ENCODE measurements at places on chromosomes 3 and 15.

- DNase-seq = no peak
Measured at GRCh38 chr15:74453925-74454763, 6.8 kb downstream of the UBL7 start.

GRCh38 chr3:12370758-12371157 is 81.9 kb downstream of the PPARG start:
- no peak for DNase-seq

DNA sequence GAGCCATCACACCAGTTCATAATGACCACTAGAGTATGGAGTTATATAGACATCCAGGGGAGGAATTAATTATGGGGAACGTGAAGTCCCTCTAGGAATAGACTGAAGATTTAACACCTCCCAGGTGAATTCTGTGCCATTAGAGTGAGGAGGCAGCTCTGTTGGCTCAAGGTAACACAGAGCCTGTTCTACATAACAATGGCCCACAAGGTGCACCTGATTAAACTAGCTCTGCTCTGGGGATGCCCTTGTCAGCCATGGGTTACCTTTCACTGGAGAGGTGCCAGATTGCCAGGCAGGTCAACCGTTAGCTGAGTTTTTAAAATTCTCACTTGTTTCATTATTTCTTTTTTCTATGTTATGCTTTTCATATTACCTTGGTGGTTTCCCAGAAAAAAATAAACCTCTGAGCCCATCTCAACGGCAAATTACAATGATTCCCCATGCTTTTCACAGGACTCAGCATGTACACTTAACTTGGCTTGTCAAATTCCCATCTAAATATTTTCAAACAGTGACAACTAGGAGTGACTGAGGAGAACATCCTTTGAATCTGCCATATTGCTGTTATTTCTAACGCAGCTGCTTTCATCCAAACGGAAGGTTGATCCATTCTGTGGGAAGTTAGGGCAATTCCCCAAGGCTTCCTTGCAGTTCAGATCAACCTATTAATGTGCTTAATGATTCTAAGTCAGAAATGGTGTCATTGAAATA is 512.9 kb downstream of the MCTP2 start:
- DNase-seq = no peak

GRCh38 chr3:177177749-177178221 is 19.5 kb downstream of the TBL1XR1 start:
- DNase-seq = no peak

GRCh38 chr3:37627951-37628620 is 233.6 kb upstream of the CTDSPL start:
- DNase-seq = no peak

DNA sequence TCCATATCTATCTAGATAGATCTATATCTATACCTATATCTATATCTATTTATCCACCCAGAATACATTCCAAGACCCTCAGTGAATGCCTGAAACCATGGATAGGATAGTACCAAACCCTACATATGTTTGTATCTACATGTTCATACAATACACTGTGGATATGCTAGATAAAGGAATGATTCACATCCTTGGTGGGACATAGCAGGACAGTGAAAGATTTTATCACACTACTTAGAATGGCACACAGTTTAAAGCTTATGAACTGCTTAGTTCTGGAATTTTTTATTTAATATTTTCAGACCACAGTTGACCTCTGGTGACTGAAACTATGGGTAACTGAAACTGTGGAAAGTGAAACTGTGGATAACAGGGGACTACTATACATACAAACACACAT is 198.8 kb upstream of the TTC14 start:
- no peak for DNase-seq

DNA sequence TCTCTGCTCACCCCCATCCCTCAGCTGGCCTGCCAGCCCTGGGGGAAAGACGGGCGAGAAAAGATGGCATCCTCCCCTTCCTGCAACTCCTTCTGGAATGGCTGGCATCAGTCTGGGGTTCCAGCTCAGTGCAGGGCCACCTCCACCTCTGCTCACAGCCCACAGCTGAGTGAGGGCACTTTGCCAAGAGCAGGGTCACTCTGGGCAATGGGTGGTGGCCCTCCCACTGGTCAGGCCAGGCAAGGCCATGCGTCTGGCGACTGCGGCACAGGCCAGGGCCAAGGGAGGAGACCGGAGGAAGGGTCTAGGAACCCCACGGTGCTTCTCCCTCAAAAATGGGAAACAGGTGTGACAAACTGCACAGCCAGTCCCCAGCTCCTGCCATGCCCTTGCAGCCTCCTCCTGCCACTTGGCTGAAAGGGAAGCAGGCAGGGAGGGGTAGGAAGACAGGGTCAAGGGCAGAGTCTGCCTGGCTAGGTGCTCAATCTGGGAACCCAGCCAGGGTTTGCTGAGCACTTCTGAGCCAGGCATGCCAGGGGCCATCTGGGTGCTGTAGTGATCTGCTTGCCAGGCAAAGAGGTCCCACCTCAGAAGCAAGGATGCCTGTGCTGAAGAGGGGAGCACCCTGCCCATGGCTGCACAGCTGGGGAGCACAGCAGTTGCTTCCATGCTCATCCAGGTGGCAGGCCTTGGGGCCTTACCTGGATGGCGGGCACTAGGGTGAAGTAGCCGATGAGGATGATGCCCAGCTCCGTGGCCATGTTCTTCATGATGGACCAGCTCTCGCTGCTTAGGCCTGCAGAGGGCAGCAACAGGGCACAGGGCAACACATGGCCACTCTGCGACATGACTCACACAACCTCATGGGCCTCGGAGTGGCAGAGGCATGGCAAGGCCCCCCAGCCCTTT is 41.2 kb downstream of the PTPN23 start:
- no peak for DNase-seq

GRCh38 chr3:182067423-182067822 is 355.7 kb downstream of the SOX2 start:
- no peak for DNase-seq

Data from T-helper 9 cell (primary cell).